ENCODE measurements at places on chromosomes 4 and X.
A peak's percentile ranks its signal among the peaks of the same experiment; 100 is the strongest.

- DNase-seq, result peak; percentile 71
These were observed 46.5 kb upstream of the HMX1 start for GRCh38 chr4:8917868-8918783.

GRCh38 chr4:70747874-70748273 is 26.1 kb downstream of the RUFY3 start:
- DNase-seq, result no peak

DNA sequence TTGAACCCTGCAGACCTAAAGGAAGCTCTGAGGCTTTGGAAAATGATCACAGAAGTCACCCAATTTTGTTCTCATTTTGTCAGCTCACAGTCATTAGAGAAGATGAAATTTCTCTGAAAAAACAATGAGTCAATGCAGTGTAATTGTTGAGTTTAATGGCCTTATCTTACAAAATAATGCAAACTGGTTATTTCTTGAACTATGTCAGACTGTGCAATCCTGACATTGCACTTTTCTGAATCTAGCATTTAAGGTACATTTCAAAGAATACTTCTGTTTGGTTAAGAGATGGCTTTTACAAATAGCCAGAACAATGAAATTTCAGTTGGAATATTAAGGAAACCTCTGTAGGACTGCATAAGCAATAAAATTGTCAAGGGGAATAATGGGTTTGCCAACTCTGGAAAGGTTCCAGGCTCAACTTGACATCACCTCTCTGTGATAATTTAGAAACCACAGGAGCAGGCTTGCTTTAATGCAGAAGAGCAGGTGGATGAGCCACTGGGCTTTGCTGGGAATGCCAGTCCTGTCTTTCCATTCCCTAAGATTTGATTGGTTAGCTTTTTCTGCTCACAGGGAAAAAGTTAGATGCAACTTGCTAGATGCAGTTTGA is 222.8 kb downstream of the FRMPD4 start:
- no peak for DNase-seq

- DNase-seq, result no peak
These were observed 146.2 kb downstream of the PRSS12 start for GRCh38 chr4:118206627-118207026.

GRCh38 chrX:124548571-124548970 is 202.2 kb downstream of the SH2D1A start:
- peak; percentile 3 for DNase-seq

DNA sequence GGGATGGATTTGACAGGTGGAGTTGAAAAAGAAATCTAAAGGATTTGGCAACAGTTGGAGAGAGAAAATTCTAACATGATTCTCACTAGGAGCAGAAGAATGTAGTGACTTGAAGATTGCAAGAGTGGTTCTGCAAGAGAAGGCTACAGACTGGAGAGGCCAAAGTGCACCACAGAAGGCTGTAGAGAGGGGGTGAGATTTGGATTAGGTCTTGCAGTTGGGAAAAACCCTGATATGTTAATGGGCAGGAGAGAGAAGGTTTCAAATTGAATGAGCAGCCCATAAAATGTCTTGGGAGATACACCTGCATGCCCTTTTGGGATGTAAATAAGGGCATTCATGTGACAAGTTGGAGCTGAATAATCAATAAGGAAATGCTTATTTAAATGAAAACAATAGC is 14.7 kb upstream of the VEGFD start:
- DNase-seq, result no peak

- DNase-seq, result no peak
These were observed 62.8 kb downstream of the FAM193A start for GRCh38 chr4:2599304-2599654.

DNA sequence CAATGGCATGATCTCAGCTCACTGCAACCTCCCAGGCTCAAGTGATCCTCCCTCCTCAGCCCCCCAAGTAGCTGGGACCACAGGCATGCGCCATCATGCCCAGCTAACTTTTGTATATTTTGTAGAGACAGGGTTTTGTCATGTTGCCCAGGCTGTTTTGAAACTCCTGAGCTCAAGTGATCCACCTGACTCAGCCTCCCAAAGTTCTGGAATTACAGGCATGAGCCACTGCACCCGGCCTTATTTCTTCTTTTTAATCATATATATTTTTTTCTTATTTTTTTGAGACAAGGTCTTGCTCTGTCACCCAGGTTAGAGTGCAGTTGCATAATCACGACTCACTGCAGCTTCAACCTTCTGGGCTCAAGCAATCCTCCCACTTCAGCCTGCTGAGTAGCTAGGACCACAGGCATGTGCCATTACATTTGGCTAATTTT is 184.0 kb downstream of the TSPAN5 start:
- no peak for DNase-seq

- DNase-seq, result no peak
These were observed 14.3 kb upstream of the HSD17B11 start for GRCh38 chr4:87405211-87405820.

DNA sequence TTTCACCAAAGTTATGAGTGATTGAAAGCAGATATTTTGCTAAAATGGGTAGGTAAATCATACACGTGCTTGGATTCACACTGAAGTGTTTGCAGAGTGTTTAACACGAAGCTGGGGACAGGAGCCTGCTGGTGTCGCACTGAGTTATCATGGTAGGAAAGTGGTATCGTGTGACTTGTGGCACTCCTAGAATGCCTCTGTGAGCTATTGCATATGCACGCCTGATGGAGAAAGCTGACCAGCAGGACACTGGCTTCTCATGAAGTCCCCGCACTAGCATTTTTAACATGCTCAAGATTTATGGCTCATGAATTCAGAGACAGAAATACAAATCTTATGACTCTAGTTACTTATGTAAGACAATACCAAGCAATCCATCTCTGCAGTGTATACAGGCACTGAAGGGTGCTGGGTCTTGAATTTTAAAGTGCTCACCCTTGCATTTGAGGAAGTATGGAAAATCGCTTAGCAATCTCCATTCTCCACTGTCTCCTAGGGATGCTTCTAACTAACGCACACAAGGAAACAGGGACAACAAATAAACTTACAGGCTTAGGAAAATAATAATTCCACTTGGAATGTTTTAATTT is 19.8 kb downstream of the VCX3B start:
- DNase-seq, result no peak

DNA sequence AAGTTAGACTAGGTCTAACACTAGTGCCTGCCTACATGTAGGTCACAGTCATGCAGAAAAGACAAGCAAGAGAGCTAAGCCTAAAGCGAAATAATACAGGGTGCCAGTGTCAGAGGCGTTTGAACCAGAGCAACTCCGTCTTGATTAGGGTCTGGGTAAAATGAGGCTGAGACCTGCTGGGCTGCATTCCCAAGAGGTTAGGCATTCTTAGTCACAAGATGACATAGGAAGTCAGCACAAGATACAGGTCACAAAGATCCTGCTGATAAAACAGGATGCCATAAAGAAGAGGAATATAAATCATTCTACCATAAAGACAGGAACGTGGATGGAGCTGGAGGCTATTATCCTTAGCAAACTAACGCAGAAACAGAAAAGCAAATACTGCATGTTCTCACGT is 120.9 kb downstream of the BEND2 start:
- DNase-seq, result peak; percentile 21

DNA sequence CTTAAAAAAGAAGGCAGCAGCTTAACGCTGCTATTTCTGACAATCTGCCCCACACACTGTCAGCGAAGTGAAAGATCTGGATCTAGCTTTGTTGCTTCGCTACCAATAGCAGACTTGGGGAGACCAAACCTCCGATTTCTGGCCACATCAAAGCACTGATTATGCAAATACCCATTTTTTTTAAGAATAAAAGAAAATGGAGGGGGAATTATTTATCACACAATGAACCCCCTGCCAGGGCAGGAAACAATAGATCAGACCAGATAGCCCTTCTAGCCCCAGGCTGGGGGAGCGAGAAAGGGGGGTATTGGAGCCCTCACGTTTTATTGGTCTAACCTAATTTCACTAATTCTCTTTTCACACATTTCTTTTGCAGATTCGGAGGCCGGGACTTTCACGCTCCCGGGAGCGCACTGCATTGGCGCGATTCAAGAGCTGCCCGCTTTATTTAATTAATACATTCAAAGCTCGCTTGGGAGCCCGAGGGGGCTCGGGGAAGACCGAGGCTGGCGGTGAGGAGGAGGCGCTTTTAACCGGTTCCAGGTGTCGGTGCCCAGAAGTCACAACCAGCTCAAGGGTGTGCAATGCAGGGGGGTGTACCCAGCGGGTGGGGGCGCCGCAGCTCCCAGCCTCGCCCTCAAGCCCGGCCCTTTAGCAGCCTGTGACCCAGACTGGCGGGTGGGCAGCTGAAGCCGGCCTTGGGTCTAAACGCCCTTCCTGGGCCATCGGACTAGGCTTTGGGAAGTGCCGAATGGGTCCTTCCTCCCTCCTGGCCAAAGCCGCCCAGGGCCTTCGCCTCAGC is 5.5 kb downstream of the NEUROG2 start:
- DNase-seq, result peak; percentile 80

DNA sequence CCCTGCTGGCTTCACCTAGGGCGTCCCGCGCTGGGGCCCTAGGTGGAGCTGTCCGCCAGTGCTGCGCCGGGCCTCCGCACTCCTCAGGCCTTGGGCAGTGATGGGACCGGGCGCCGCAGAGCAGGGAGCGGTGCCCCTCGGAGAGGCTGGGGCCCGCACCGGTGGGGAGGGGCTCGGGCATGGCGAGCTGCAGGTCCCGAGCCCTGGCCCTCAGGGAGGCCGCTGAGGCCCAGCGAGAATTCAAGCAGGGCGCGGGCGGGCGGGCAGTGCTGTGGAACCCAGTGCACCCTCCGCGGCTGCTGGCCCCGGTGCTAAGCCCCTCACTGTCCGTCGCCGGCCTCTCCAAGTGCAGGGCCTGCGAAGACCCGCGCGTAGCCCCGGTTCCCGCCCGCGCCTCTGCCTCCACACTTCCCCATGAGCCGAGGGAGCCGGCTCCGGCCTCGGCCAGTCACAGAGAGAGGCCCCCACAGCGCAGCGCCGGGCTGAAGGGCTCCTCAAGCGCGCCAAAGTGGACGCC is 565.1 kb upstream of the NDST4 start:
- DNase-seq, result no peak

- DNase-seq, result no peak
These were observed 7.3 kb upstream of the CUL4B start for GRCh38 chrX:120568035-120568434.

DNA sequence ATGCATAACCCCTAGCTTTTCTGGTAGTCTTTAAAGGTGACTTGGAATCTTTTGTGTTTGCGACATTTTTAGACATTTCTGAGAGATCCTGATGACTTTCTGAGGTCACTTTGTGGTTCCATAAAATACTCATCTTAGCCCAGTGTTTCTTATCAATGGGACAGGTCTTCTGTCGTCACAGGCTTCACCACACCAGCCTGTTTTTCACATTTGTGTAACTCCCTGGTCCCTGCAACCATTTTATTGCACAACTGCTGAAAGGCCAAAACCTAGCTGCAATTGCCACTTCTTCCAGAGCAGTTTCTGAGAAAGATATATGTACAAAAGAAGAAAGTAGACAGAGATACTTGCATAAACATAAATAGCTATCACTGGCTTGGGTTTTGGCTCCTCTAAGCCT is 120.9 kb downstream of the IL15 start:
- no peak for DNase-seq

DNA sequence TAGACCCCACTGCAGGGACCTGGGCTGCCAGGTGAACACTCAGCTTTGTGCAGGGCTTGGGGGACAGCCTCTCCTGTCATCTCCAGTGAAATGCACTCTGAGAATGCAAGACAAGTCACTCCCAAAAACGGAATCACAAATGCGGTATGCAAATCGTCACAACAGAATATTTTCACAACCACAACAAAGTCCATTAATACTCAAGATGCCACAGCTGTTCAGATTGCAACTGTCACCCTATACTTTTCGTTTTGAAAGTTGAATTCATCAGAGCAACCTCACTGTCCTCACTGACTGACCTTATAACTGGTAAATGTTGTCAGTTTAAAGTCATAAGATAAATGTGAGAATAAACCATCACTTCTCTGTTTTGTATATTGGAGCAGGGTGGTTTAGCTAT is 16.6 kb downstream of the JAKMIP1 start:
- no peak for DNase-seq

DNA sequence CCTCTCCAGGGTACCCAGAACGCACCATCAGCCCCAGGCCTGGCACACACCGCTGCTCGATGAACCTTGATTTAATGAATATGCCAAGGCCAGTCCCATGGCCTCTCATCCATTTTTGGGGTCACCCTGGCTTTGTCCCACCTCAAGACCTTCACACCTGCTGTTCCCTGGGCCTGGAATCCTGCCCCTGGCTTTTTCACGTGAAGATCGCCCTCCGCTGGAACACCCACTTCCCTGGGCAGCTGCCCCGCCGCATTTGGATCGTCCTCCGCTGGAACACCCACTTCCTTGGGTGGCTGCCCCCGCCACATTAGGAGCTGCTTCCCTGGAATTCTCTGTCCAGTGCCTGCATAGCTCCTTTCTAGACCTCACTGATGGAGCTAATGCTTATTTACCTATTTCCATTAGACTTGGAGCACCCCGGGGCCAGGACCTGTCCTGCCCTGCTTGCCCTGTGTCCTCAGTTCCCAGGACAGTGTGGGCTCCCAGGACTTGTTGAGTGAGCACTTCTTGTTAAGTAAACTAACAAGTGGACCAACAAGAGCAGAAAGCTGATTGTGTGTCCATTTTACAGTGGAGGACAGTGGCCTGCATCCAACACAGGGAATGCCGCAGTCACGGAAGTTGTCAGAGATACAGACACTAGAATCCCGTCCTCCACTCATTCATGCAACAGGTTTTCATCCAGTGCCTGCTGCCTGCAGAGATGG is 12.5 kb downstream of the BLOC1S4 start:
- DNase-seq, result no peak

- DNase-seq, result peak; percentile 36
These were observed 17.0 kb upstream of the TMEM144 start for GRCh38 chr4:158193171-158193749.

DNA sequence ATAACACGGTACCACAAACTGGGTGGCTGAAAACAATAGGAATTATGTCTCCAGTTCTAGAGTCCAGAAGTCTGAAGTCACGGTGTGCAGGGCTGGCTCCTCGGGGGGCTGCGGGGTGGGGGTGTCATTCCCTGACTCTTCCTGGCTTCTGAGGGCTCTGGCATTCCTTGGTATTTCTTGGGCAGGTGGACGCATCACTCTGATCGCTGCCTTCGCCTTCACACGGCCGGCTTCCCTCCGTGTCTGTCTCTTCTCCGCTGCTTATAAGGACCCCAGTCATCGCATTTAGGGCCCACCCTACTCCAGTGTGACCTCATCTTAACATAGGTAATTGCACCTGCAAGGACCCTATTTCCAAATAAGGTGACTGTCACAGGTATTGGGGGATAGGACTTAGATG is 134.6 kb downstream of the CPZ start:
- DNase-seq, result no peak

- no peak for DNase-seq
These were observed 313.9 kb downstream of the PABPC4L start for GRCh38 chr4:133887723-133888122.

DNA sequence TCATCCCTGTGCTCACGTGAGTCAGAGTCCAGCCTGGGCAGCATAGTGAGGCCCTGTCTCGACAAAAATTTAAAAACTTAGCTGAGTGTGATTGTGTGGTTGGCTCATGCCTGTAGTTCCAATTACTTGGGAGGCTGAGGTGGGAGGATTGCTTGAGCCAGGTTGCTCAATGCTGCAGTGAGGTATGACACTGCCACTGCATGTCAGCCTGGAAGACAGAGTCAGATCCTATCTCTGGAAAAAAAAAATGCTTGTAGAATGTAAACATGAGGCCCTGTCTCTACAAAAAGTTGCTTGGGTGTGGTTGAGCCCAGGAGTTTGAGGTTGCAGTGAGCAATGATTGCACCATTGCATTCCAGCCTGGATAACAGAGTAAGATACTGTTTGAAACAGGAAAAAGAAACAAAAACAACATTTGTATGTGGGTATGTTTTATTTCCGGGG is 11.3 kb upstream of the YTHDC1 start:
- peak; percentile 64 for DNase-seq

GRCh38 chr4:23775694-23776093 is 114.2 kb downstream of the PPARGC1A start:
- peak; percentile 35 for DNase-seq
